ENCODE measurements at places on chromosomes 7 and 10.

- peak; percentile 95 for DNase-seq
Measured at GRCh38 chr10:3623746-3624145, 161.3 kb downstream of the KLF6 start.

DNA sequence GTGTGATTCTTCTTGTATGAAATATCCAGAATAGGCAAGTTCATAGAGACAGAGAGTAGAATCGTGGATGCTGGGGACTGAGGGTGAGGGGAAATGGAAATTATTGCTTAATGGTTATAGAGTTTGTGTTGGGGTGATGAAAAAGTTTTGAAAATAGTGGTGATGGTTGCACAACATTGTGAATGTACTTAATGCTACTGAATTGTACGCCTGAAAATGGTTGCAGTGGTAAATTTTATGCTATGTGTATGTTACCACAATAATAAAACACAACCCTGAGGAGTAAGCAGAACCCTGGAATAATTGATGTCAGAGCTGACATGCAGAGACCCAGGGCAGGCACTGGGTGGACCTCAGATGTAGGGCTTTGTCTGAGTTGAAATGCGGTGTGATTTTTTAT lies 57.6 kb downstream of the TACR2 start:
- peak; percentile 80 for DNase-seq

DNA sequence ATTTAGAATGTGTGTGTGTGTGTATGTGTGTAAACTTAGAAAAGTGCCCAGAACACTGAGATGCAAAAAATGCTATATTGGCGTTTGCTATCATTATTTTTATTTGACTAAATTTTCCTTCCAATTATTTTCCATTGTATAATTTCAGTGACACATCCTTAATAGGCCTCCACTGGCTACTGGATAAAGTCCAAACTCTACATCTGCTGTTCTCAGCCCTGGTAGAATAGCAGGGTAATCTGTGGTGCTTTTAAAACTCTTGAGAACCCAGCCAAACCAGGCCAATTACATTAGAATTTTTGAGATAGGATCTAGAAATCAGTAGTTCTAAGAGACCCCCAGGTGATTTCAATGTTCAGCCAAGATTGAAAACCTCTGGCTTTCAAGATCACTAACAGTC lies 66.4 kb downstream of the ZNF503 start:
- no peak for DNase-seq

DNA sequence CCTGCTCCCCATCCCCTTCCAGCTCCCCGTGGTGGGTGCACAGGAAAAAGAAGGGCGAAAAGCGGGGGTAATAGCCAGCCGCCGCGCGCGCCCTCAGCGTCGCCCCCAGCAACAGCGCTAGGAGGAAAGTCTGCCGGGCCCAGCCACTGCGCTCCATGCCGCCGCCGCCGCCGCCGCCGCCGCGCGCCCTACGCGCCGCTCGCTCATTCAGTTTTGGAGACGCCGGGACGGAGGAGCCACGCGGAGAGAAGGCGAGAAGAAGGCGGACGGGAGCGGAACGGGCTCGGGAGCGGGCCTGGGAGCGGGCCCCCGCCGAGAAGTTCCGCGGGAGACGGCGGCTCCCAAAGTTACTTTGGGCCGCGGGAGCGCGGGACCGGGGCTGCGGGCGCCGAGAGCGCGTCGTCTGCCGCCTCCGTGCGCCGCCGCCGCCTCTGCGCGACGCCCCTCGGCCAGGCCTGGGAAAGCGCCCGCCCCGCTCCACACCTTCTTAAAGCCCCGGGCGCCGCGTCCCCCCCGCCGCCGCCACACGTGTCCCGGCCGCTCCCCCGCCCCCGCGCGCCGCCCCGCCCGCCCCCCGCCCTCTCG lies at the start of gene RELN:
Gene RELN, minus strand, starts transcription at position 459 of the 585 bp plus-strand sequence. Its CDS starts 302 bp downstream, at position 157.
- DNase-seq: peak; percentile 34

DNA sequence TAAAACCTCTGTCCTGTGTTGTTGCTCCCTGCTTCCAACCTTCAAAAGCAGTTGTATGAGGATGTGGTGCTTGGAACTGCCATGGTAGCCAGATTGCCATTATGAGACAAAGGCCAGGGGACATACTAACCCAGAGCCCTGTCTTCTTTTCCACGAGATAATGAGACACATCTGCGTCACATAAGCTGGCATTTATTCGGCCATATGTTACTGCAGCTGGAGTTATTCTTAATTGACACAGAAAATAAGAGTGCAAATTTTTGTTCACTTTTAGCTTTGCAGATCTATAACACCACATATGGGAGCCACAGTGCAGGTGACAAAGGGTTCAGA lies 15.5 kb upstream of the PDLIM1 start:
- no peak for DNase-seq

DNA sequence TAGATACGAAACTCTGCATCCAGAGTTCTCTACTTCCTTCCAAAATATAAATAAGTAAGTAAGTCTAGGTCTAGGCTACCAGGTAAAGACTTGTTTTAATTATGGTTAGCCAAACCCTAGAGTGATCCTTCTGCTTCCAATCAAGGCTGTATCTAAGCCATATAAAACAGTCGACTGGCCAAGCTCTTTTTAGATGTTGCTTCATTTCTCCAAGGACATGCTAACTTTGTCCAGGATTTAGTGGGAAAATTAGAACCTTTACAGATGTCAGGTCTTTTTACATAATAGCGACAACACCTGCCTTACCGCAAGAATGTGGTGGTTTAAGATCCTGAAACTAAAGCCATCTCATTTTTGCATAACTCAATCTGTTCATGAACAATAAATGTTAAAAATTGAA lies 156.8 kb downstream of the NXPH1 start:
- DNase-seq: no peak

DNA sequence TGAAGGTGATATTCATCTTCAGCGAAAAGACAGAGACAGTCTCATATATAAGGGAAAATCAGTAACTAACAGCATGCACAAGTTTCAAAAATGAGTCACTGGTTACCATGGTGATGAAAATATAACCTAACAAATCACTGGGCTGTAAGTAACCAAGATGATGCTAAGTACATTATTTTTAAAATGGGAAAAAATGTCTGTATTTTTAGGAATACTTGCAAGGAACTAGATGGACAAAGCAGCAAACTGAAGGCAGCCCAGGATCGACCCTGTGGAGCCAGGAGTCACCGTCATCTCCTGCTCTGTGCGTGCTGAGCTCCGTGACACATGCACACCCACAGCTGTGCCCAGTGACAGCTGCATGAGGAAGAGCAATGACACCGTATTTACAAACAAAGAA lies 137.3 kb downstream of the ELMO1 start:
- DNase-seq: peak; percentile 10
